ENCODE measurements at places on chromosomes 7 and 10. TPM values are rescaled to one million over a fixed set of nuclear protein-coding genes. Genes with fewer than 3 reads are reported as not detected.

DNA sequence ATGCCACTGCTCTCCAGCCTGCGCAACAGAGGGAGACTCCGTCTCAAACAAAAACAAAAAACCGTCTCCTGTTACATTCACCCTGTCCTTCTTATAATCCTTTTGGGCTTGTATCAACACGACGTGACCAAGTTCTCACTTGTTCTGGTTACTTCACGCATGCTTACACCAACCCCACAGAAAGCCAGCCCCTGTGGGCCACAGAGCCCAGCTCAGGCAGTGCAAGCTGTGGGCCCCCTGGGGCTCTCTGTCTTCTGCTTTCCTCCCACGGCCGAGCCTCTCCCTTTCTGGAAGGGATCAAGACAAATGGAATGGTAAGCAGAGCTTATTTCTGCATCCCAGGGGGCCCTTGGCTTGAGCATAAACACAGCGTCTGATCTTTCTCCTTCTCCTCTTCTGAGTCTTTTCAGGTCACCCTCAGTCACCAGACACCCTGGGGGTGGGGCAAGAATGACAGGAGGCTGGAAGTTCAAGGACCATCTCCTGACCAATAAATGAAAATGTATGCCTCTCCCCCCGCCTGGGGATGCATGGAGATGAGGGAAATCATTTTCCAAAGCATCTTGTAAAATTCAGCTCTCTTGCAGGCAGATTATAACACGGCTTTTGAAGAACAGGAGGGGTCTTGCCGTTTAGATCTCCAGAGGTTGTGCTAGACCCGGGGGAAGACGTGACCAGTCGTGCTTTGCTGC, 19.0 kb upstream of the TRIM56 start:
- DNase-seq, result no peak

GRCh38 chr7:88546808-88547207, 212.7 kb upstream of the ZNF804B start:
- peak; percentile 46 for DNase-seq

GPR85 gene
- total RNA-seq, result not detected

GRCh38 chr10:7541137-7542087, 125.4 kb downstream of the ITIH5 start:
- no peak for DNase-seq

- no peak for DNase-seq
Observed at GRCh38 chr10:9957351-9957750, 1060.3 kb upstream of the CELF2 start.

- no peak for DNase-seq
Observed at GRCh38 chr7:158963771-158964241, 107.4 kb downstream of the DYNC2I1 start.

THSD7A gene
- total RNA-seq, result not detected

FFAR4 gene
- total RNA-seq, result not detected

GRCh38 chr7:143325240-143325639, 9.3 kb downstream of the CLCN1 start:
- no peak for DNase-seq

LLCFC1 gene
- total RNA-seq, result not detected

NXPH1 gene
- not detected for total RNA-seq

NOS3 gene
- total RNA-seq, result 6.4 TPM

DNA sequence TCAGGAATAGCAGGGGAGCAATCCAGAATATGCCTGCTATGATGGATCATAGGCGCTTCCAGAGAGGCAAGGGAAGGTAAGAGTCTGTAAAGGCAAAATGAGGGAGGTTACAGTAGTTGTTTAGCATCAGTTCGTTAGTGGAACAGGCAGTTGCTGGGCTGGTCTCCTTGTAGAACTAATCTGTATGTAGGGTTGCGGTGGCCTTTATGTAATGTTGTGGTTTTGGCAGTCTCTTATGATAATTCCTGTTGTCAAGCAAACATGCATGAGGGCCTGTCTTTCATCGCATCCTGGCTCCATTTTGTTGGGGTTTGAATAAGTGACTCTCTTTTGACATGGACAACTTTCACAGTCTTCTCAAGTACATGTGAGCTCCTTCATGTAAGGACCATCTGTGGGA, 427.8 kb upstream of the LRGUK start:
- no peak for DNase-seq

- peak; percentile 36 for DNase-seq
Observed at GRCh38 chr10:1163204-1163660, 107.0 kb downstream of the WDR37 start.

- DNase-seq, result peak; percentile 61
Observed at GRCh38 chr7:2242541-2243429, 759 bp downstream of the NUDT1 start.

OR2A1 gene
- total RNA-seq, result not detected

- DNase-seq, result no peak
Observed at GRCh38 chr7:106614751-106615150, 46.2 kb downstream of the CCDC71L start.

GRCh38 chr7:16874066-16874465, 7.7 kb downstream of the AGR3 start:
- no peak for DNase-seq

ELOVL3 gene
- total RNA-seq, result not detected

DNA sequence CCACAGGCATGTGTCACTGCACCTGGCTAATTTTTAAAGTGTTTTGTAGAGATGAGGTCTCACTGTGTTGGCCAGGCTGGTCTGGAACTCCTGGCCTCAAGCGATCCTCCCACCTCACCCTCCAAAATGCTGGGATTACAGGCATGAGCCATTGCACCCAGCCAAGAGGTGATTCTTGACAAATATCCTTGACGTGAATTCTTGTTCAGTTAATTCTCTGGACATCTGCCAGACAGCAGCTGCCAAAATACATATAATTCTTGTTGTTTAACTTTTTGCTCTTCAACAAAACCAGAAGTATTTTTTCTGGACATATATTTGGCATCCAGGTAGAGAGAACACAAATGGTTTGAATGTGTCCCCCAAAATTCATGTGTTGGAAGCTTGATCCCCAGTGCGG, 3.2 kb downstream of the ACADSB start:
- DNase-seq, result no peak

GRCh38 chr10:83954193-83954799, 185.0 kb upstream of the GHITM start:
- DNase-seq, result no peak

- DNase-seq, result no peak
Observed at GRCh38 chr10:33660329-33660728, 325.9 kb upstream of the NRP1 start.

DNA sequence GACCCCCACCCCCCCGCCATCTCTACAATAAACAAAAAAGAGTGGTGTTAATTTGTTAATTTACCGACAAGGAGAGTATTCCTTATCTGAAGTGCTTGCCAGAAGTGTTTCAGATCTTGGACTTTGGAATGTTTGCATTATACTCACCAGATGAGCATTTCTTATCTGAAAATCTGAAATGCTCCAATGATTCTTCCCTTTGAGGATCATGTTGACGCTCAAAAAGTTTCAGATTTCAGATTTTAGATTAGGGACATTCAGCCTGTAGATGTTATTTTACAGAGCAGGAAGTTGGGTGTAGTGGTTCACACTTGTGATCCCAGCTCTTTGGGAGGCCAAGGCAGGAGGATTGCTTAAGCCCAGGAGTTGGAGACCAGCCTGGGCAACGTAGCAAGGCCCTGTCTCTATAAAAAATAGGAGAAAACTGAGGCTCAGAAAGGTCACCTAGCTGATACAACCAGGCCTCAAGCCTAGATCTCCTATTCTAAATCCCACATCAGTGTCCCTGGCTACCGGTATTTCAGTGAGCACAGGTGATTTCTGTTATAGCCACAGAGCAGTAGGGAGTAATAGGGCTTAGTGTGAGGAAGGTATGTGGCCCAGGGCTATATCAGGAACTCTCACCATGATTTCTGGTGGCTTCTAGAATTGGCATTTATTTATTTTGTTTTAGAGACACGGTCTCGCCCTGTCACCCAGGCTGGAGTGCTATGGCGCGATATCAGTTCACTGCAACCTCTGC, 35.4 kb downstream of the TMEM120A start:
- no peak for DNase-seq

IQUB gene
- not detected for total RNA-seq

DNA sequence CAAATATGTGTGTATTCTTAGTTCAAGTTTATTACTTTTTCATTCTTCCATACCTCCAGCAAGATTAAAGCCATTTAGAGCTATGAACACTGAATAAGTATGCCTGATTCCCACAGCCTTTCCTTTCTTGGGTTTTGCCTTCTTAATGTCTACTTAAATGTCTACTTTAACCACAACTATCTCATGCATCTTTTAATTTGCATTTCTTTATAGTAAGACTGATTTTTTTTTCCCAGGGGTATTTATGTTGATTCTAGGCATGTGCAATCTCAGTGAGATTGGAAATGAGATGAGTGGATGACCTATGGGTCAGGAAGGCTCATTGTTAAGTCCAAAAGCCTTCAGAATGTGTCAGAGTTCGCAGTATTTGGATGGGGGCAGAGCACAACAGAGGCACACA, 3.6 kb downstream of the PCBD1 start:
- no peak for DNase-seq

FAM237B gene
- not detected for total RNA-seq

- no peak for DNase-seq
Observed at GRCh38 chr7:55310287-55311025, 54.7 kb upstream of the LANCL2 start.

GRCh38 chr7:74480861-74481417, 27.2 kb downstream of the GTF2IRD1 start:
- DNase-seq, result no peak

DNA sequence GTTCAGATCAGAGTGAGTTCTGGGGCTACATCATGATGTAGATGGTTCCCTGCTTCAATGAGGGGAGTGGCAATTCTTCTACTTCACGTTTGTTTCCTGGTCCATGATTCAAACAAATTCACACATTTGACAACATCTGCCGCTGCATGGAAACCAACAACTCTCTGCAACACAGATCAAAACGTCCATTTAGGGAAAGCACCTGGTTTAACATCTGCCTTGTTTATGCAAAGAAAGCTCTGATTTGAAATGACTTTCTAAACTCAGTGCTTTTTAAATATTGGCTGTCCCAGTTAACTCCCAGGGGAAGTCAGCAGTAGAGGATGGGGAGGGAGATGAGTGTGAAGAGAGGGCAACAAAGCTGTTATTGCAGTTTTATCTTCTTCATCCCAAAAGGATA, 93.8 kb downstream of the GAD2 start:
- DNase-seq, result no peak

SPAM1 gene
- total RNA-seq, result not detected

GRCh38 chr7:107697321-107698049, 36.9 kb downstream of the SLC26A4 start:
- DNase-seq, result no peak

DNA sequence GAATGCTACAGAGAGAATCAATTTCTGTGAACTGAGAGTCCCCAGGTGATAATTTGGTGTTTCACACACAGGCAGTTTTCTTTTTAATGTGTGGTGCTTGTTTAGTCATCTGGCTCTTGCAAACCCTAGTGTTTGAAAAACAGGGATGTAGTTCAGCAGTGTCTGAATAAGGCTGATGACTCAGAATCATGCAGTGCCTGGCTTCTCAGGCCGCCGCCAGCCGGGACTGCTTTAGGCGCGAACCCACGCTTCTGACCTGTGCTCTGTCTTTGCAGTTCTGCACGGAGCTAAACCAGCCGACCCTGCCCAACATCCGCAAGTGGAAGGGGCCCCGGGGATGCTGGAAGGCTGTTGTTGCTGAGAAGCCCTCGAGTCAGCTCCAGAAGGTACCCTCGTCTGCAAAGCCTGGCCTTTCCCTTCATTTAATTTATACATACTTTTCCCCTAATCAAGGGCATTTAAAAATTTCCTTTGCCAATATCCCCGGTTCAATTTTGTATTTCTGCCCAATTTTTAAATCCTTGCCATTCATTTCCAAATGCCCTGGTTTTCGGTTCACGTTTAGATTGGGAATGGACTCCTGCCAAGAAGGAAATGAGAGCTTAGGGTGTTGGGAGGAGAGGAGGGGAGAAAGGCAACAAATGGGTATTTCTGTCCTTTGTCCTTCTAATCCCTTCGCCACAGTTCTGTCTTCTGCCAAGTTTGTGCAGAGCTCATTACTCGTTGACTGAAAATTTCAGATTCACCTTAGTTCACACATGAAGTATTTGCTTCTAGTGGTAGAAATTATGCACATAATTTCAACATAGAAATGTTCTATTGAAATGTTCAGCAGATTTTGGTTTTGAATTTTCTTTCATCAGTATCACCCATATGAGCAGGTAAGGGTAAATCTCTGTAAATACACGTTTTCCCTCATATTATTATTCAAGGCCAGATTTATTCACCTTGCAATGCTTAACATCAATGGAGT, 108.5 kb upstream of the ANLN start:
- DNase-seq, result peak; percentile 52

DNA sequence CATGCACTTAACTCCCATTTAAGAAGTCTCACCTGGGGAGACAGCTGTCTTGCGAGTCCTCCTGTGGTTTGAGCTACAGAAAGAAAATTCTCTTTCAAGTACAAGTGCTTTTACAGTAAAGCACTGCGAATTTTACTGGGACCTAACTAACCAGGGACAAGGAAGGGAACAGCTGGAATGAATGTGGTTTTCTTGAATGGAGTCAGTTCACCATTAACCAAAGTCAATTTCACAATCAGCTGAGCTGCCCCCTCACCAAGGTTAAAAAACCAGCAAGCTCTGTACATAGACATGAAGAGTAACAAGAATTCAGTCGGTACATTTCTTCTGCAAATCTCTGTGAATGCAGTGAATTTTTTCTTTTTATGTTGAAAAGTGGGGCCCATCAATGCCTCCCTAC, 56.3 kb downstream of the GFRA1 start:
- DNase-seq, result no peak

GRCh38 chr10:120075349-120075748, 182.8 kb downstream of the SEC23IP start:
- DNase-seq, result no peak

DNA sequence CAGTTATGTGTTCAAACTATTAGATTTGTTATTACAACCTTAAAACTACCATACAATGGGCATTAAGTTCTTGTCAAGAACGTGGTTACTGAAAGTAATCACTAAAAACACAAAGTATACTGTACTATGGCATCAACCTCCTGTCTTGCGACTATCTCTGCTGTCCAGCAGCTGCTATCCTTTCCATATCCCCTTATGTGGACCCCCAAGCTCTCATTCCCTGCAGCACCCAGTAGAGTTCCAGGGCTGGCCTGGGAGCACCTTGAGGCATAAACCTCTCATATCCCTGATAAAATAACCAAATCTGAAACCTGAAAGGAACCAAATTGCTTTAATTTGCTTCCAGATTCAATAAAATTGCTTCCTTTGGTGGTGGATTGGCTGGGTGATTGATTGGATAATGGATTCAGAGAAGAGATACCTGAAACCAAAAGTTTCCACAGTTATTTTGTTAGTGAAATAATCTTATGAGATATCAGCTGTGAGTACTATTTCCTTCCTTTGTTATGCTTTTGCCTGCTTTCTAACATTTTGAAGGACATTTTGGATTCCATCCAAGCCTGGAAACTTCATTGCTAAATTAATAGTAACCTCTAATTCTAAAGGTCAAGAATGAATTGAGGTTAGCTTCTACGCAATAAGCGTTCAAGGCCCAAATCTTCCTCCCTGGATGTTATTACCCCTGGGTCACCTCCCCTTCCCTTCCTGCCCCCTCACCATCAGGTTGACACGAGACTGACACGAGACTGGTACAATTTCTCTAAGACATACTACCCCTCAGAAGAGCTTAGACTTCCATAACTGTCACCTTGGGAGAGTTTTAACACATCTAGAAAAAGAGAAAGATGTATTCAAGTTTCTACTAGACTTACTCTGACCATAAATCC, 48.8 kb downstream of the RELN start:
- no peak for DNase-seq

SFTPA1 gene
- not detected for total RNA-seq

- DNase-seq, result no peak
Observed at GRCh38 chr7:54757711-54758110, 1.3 kb downstream of the SEC61G start.

- DNase-seq, result no peak
Observed at GRCh38 chr7:71668572-71668971, 536.6 kb downstream of the GALNT17 start.
